ENCODE measurements at places on chromosomes 7 and 10. TPM values are rescaled to one million over a fixed set of nuclear protein-coding genes. Genes with fewer than 3 reads are reported as not detected.
A peak's percentile ranks its signal among the peaks of the same experiment; 100 is the strongest.

DNA sequence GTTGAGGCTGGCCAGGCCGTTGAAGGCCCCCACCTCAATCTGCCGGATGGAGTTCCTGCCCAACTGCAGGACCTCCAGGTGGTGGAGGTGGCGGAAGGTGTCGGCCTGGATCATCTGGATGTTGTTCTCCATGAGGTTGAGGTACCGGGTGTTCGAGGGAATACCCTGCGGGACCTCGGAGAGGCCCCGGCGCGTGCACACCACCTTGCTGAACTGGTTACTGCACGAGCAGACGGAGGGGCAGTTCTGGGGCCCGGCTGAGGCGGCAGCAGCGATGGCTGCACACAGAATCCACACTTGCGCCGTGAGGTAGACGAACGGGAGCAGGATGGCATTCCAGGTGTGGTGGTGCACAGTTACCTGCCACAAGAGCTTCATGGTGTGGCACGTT is 979 bp downstream of the LRRC4 start:
- DNase-seq, result no peak

GRCh38 chr10:25573316-25573715 is 360.7 kb upstream of the MYO3A start:
- DNase-seq, result no peak

Gene CALHM1
- not detected for total RNA-seq

Gene TMEM139
- not detected for total RNA-seq

DNA sequence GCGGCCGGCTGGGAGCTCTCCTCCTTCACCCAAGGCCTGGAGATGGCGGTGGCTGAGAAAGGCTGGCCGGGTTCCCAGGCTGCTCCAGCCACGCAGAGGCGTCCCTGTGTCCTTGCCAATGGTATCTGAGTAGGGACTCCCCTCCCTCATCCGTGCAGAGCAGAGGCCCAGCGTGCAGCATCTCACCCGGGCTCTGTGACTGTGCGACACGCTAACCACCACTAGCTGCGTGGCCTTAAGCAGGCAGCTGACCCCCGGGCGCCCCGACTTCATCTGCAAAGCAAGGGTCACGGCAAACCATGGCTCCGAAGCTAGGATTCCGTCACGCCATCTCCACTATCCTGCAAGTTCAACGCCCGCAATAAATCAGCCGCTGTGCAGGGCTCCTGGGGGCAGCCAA is 47.2 kb upstream of the TNRC18 start:
- DNase-seq, result no peak

GRCh38 chr7:46205478-46205877 is 284.4 kb upstream of the IGFBP3 start:
- DNase-seq, result no peak

Gene STEAP1B
- total RNA-seq, result 31.4 TPM

DNA sequence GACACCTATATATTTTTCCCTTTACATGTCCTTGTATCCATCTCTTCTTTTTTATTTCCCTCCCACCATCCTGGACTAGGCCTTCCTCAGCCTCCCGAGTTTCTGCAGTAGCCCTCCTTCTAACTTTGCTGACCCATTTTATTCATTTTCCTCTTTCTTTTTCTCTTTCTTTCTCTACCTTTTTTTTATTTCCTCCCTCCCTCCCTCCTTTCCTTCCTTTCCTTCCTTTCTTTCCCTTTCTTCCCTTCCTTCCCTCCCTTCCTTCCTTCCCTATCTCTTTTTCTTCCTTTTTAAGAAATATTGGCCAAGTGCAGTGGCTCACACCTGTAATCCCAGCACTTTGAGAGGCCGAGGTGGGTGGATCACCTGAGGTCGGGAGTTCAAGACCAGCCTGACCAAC is 9.7 kb upstream of the CAMK2G start:
- DNase-seq, result no peak

GRCh38 chr7:120645966-120646365 is 212.0 kb downstream of the TSPAN12 start:
- DNase-seq, result no peak

- DNase-seq, result no peak
Observed at GRCh38 chr7:37216923-37217322, 231.7 kb downstream of the ELMO1 start.

Gene DLG5
- total RNA-seq, result 8.6 TPM

DNA sequence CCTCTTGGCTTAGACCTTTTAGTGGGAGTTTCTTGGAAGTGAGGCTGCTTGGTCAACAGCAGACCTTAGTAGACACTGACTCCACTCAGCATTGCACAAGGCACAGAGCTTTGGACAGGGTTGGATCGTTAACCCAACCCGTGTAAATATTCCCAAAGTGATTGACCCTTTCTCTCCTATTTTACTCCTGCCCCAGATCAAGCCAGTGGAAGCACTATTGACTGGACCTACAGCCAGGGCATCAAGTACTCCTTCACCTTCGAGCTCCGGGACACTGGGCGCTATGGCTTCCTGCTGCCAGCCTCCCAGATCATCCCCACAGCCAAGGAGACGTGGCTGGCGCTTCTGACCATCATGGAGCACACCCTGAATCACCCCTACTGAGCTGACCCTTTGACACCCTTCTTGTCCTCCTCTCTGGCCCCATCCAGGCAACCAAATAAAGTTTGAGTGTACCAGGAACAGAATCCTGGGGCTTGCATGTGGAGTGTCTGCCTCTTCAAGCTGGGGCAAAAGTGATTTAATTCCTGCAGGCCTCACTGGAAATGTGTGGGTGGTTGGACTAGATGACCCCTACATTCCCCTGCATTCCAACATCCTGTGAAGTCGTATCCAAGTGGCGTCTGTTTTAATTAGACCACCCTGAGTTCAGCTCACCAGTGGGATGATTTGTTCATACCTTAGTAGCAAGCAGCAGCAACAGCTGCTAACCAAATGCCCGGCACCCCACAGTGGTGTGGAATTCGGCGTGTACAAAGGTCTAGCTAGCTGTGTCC is 7.5 kb downstream of the CPA1 start:
- DNase-seq, result peak; percentile 24

- peak; percentile 63 for DNase-seq
Observed at GRCh38 chr7:37986908-37987330, 66.5 kb downstream of the EPDR1 start.

- peak; percentile 51 for DNase-seq
Observed at GRCh38 chr7:157080111-157080730, 58.5 kb upstream of the UBE3C start.

DNA sequence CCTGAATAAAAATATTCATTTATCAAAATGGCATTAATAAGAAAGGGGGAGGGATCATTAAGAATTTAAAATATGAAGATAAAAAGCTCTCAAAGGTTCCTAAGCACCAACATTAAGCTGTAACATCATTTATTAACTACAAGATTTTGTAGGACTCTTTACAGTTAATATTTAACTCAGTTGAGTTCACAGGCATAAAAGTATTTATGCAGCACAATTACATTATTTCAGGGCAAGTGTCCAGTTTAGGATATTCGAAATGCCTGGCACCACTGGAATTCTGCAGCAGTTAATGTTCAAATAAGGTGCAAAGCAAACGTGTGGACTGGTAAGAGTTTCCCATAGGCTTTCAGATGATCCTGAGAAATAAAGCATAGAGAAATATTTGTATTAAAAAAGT is 30.5 kb downstream of the NPS start:
- no peak for DNase-seq

DNA sequence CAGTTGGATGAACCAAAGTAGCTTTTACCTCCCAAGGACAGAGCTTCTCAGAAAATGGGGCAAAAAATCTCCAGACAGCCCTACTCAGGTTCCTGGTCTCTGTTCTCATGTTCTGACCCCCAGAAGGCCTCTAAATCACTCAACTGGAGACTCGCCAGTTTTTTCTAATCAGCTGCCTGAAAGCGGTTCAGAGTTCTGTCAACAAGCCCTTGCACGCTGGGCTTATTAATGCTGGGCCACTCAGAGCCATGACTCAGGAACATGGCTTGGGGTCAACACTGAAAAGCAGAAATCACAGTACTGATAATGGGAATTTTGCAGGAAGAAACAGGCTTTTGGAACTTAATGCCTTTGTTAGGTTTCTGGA is 15.3 kb downstream of the ECHDC3 start:
- peak; percentile 76 for DNase-seq

DNA sequence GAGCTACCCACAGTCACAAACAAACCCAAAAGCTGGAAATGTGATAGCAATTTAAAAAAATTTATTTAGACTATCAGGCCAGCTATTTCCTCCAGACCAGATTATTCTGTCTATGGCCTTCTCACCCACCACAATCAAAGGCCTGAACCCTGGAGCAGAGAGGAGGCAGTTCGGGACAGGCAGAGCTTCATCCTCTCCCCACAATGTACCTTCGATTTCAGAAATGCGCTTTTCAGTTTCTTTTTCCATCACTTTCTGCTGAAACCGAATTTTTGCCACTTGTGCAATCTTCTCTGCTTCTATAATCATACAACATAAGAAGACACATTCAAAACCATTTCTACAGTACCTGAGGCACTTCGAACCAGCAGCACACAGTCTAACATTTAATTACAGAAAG is 29.9 kb downstream of the ERLIN1 start:
- no peak for DNase-seq

- no peak for DNase-seq
Observed at GRCh38 chr10:74118804-74119203, 31.8 kb downstream of the AP3M1 start.

Gene AKR1D1
- total RNA-seq, result not detected

Gene IGF2BP3
- total RNA-seq, result 349 TPM

Gene PLOD3
- 107 TPM for total RNA-seq

Gene HYAL4
- 2.1 TPM for total RNA-seq

Gene CHST3
- total RNA-seq, result 7.5 TPM

Gene VENTX
- total RNA-seq, result not detected

DNA sequence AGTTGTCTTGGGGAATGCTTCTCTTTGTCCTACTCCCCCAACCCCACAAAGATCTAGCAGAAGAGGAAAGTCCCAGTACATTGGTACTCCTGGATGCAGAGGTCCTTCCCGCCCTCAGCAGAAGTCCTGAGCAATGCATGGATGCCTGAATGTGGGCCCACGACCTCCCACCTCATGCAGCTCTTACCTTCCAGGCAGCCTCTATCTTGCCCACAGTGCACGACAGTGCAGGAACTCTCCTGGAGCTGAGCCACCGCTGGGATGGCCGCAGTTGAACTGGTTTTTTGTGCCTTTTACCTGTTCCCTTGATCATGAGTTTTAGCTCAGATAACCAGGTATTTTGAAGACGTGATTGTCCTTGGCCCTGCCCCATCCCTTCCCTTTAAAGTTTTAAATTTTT is 37.9 kb downstream of the LRRC4 start:
- DNase-seq, result no peak

GRCh38 chr10:94412449-94412848 is 10.1 kb downstream of the TBC1D12 start:
- no peak for DNase-seq

GRCh38 chr7:2172311-2173188 is 60.2 kb downstream of the MAD1L1 start:
- DNase-seq, result peak; percentile 57

- DNase-seq, result peak; percentile 70
Observed at GRCh38 chr10:32961895-32962369, 3.9 kb upstream of the ITGB1 start.

DNA sequence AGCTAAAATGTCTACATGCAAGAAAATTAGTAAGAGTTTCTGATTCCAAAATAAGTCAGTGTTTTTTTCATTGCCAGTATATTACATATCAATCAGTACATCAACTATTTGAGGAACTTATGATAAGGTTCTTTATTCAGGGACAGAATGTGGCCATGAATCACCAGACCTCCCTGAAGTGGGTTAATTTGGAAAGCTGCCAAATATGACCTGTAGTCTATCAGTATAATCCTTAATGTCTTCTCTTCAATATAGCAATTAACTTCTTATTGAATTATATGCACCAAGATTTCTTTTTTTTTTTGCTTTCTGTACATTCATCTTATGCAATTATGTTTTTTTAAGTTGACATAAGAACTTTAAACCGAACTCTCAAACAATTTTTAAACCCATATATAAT is 714.5 kb upstream of the POT1 start:
- no peak for DNase-seq

- no peak for DNase-seq
Observed at GRCh38 chr10:96708456-96708855, 11.9 kb downstream of the PIK3AP1 start.

GRCh38 chr10:101002456-101002855 is 2.8 kb downstream of the LZTS2 start:
- DNase-seq, result no peak

Gene TAS2R41
- not detected for total RNA-seq

DNA sequence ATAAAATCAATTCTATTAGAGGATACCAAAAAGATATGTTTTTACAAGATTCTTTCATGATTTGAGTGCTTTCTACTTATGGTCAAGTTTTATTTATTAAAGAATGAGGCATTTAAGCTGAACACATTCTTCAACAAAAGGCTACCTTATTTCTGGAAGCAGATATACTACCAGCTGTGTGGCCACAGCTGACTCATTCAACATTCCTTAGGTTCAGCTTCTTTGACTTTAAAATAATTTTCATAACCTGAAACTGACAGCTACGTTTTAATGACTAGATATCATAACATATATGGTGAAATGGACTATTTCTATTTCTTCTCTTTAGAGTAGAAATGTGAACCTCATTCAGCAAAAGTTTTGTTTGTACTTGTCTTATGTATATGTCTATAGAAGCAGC is 414.2 kb upstream of the SEMA3C start:
- peak; percentile 6 for DNase-seq

Gene LSM8
- total RNA-seq, result 249 TPM

- no peak for DNase-seq
Observed at GRCh38 chr7:55053651-55054571, 35.1 kb downstream of the EGFR start.

GRCh38 chr7:105765846-105766245 is 110.6 kb downstream of the ATXN7L1 start:
- DNase-seq, result no peak

DNA sequence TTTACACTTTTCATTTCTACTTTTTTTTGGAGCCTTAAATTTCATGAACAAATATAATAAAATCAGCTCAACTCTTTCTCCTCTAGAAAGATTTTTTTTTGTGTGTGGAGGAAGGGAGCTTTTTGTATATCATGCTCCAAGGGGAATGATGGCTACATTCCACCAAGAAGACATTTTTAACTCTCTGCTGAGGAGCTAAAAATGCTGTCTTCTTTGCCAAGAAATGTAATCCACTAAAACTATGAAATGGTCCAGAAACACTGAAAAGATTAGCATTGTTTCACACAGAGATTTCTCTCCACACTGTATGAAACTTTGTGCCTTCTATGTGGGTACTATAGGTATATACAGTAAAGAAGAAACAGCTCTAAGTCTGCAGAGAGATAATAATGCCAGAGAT is 74.1 kb upstream of the ANK3 start:
- DNase-seq, result no peak

Gene TCTN3
- total RNA-seq, result 16.9 TPM

- DNase-seq, result no peak
Observed at GRCh38 chr7:36227223-36227622, 74.2 kb downstream of the EEPD1 start.

Measured in Daoy (cell line).